Trophoblast cell (in vitro differentiated cells and primary cell): ENCODE measurements at places on chromosomes 7 and 10.
A peak's percentile ranks its signal among the peaks of the same experiment; 100 is the strongest.

DNA sequence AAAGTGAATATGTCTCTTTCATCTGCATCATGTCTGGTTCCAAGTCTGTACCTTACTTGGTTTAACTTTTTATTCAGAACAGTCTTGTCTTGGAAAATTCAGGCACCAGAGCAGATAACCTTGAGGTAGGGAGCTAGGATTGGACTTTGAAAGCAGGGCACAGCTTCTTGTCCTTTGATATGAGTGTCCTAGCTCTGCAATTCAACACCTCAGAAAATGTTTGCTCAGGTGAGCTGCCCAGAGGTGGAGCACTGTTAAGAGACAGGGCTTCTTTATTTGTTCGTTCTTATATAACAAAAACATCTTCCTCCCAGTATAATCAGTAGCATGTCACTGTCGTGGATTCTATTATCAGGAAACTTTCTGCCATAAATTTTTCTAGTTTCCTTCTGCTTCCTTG, 118.3 kb downstream of the LRRC4 start:
- DNase-seq: no peak

- no peak for DNase-seq
These were observed 23.8 kb downstream of the ZMIZ2 start for GRCh38 chr7:44772440-44772839.

DNA sequence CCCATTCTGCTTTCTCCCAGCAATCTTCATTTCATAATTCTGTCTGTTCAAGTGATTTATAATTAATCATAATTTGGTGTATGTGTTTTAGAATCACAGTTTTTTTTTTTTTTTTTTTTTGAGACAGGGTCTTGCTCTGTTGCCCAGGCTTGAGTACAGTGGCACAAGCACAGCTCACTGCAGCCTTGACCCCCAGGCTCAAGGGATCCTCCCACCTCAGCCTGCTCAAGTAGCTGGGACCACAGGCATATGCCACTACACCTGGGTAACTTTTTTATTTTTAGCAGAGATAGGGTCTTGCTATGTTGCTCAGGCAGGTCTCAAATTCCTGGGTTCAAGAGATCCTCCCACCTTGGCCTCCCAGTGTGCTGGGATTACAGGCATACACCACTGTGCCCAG, 49.2 kb upstream of the PLA2G12B start:
- DNase-seq: no peak

DNA sequence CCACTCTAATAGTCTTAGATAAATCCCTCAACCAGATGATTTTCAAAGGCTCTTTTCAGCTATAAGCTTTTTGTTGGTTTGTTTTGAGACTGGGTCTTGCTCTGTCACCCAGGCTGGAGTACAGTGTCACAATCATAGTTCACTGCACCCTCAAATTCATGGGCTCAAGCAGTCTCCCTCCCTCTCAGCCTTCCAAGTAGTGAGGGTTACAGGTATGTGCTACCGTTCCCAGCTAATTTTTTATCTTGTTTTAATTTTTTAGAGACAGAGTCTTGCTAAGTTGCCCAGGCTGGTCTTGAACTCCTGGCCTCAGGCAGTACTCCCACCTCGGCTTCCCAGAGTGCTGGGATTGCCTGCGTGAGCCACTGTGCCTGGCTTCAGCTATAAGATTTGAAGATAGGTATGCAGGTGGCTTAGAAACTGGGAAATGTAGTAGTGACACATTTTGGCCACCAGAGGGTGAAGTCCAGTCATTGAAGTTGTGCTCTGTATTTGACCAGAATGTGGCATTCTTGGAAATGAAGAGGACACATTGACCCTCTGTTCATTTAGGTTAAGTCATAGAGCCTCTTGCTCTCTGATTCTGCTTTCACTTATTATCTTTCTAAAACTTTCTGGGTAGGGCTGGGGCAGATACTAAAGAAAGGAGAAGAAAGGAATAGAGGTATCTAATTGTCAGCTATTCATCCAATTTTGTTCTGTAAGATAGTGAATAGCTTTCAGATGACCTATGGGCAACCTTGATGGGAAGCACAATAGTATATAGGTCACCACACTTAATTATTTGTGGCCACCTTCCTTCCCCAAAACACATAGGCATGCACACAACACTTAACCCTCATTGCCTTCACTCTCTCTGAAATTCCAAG, 36.0 kb downstream of the R3HCC1L start:
- DNase-seq: peak; percentile 67

- DNase-seq: no peak
These were observed 190.1 kb downstream of the LRRTM3 start for GRCh38 chr10:67115972-67116371.

DNA sequence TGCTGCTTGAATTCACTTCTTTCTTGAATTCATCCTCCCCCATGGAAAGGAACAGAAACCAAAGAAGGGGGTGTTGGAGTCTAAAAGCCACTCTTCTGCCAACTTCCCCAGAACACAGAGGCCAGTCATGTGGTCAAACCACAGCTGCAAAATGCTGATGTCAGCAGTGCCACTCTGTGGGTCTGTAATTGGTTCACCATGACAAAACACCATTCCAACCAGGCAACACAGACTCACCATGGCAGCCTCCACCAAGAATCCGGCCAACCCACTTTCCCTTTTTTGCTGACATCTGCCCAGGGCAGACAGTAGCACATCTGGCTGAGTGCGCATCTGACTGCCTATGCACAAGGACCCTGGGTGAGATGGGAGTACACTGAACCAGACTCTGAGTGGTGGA, 16.8 kb downstream of the OSBPL3 start:
- no peak for DNase-seq

DNA sequence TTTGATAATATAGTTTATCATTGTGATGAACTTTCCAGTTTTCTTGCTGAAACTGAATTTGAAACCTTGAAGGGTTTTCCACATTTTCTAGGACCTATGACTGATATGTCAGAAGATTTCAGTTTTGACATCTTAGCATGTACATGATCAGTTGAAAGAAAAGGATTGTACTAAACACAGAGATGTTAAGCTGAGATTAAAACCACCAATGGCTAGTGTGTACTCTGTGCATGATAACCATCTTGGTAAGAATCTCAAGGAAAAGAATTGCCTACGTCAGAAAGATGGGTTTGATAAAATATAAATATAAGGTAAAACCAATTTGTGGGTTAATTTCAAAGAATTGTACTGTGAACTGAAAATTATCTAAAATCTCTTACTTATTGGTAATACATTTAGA, 776.4 kb downstream of the GATA3 start:
- DNase-seq: no peak

GRCh38 chr7:40755438-40755837, 620.6 kb downstream of the SUGCT start:
- DNase-seq: no peak

- peak; percentile 51 for DNase-seq
These were observed 333 bp downstream of the SMNDC1 start for GRCh38 chr10:110304394-110304779.

DNA sequence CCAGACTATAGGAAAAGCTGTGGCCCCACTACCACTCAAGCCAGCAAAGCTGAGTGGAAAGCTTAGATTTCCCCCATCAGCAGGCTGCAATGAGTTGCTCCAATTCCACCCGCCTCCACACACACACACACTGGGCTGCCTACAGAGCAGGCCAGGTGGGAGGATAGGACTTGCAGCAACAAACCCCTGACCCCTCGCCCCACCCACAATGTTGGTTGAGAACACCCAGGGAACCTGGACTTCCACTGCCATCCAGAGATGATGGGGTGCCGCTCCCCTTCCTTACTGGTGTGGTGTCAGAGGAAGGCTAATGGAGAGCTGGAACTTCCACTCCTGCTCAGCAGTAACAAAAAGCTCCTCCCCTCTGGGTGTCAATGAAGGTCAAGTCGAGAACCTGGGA, 16.8 kb upstream of the PLEKHA1 start:
- DNase-seq: no peak

DNA sequence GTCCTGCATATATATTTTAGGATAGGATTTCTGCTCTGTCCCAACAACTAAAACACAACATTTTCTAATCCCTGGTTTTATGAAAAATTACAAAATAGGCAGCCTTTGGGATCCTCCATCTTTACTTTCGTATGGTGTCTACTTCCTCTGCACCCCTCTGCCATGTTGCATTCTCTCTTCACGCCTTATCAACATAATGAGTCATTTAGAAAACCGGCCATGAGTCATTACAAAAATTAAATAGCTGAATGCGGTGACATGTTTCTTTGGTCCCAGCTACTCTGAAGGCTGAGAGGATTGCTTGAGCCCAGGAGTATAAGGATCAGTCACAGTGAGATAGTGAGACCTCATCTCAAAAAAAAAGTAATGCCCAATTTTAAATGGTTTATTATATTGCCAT, 148.1 kb upstream of the CELF2 start:
- no peak for DNase-seq

DNA sequence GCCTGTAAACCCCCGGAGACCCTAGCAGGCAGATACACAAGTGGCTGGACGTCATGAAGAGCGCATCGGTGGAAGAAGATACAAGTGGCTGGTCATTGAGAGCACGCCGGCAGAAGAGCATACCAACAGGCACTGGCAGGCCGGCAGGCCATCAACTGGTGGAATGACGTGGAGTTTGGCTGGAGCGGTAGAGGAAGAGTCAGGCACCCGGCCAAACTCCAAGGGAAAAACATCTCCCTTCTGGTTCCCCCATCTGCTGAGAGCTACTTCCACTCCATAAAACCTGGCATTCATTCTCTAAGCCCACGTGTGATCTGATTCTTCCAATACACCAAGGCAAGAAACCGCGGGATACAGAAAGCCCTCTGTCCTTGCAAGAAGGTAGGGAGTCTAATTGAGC, 113.4 kb upstream of the NPSR1 start:
- no peak for DNase-seq

DNA sequence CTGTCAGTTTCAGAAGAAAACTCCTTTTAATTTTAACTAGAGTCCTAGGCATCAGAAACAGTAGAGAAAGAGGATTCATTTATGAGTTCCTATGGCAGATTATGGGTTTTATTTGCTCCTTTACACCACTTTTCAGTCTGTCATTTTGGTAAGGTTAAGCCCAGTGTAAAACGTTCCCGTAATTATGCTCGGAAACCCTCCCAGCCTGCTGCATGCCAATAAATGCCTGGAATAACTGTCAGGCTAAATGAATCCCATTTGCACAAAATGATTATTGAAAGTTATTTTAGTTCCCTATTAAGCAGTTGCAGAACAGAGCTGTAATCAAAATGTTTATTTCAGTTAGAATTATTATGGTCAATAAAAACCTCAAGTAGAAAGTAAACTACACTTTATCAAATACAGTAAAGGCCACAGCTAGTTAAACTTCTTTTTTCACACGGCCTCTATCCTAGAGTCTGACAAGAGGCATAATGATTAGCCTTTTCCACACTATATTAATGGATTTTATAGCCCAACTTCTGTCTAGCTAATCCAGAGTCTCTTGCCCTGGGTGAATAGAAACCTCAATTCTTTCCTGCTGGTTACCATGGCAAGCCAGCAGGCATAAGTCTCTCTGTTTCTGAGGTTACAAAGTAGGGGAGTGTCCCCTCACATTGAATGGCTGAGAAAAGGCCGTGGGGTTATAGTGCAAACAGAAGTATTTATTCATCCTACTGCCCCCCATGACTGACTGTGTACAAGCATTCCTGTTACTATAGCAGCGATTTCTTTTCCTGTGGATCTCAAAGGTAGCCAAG, 80.8 kb upstream of the NPVF start:
- no peak for DNase-seq

DNA sequence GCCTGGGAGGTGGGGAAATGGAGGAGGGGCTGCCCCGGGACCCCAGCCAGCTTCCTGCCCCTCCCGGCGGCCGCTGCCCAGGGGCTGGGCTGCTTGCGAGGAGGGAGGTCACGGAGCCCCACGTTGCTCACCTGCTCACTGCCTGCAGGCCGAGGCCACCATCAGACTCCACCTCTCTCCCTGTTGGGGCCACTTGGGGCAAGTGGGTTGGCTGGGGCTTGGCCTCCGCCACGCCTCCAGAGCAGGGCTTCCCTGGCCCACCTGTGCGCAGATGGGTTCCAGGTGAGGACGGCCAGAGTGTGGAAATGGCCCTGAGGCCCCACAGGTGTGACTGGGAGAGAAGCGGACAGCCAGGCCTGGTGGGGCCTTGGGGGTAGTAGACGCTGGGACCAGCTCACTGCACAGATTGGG, 82.8 kb upstream of the DIP2C start:
- no peak for DNase-seq

- peak; percentile 46 for DNase-seq
These were observed 281 bp upstream of the EXOC6 start for GRCh38 chr10:92848037-92848440.

GRCh38 chr10:58465629-58466028, 47.0 kb upstream of the BICC1 start:
- DNase-seq: no peak

- DNase-seq: no peak
These were observed 120.1 kb downstream of the DYNC2I1 start for GRCh38 chr7:158976468-158976848.

GRCh38 chr10:48800007-48800675, 115.5 kb downstream of the WDFY4 start:
- DNase-seq: peak; percentile 3

GRCh38 chr7:92685136-92686042, 95.2 kb upstream of the FAM133B start:
- no peak for DNase-seq

GRCh38 chr7:134916171-134916883, 70.0 kb upstream of the AGBL3 start:
- DNase-seq: no peak

DNA sequence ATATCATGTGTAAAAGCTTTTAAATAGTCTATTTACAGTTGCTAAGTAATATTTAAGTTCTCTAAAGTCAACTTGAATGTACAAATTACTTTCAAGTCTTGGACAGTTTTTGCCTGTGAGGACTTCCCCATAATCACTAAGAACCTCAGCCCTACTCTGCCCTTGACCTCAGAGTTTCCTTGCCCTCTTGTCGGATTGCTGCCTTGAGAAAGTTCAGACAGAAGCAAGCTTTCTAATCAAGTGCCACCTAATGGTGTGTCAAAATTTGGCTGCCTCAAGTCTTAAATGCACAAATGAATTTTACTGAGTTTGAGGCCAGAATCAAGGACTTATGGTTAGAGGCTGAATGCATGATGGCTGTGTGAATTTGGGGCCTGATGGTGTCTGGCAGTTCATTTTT, 88.3 kb upstream of the KAT6B start:
- no peak for DNase-seq

GRCh38 chr7:17370901-17371585, 72.6 kb downstream of the AHR start:
- DNase-seq: peak; percentile 19
